Inflammatory macrophage treated with lipopolysaccharide for 1 hour (primary cell): ENCODE measurements at places on chromosomes 2 and 18.

DNA sequence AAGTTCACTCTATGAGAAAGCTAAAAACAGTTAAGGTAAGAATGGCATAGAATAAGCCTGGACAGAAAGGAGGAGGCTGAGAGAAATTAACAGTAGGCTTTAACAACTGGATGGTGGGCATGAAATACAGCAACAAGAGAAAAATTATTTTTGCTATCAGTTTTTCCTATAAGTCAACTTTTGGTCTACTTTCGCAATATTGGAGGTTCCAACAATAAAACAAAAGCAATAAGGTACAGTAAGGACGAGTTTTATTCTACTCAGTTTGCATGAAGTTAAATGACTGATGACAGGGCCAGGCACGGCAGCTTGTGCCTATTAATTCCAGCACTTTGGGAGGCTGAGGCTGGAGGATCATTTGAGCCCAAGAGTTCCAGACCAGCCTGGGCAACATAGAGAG is 17.3 kb downstream of the RAB1A start:
- DNase-seq = peak; percentile 40

GRCh38 chr2:9139491-9140443 is 66.8 kb upstream of the ASAP2 start:
- peak; percentile 26 for DNase-seq

- DNase-seq = no peak
Measured at GRCh38 chr2:176432434-176432833, 163.2 kb downstream of the MTX2 start.

GRCh38 chr2:207791579-207792243 is 22.0 kb upstream of the FZD5 start:
- no peak for DNase-seq

DNA sequence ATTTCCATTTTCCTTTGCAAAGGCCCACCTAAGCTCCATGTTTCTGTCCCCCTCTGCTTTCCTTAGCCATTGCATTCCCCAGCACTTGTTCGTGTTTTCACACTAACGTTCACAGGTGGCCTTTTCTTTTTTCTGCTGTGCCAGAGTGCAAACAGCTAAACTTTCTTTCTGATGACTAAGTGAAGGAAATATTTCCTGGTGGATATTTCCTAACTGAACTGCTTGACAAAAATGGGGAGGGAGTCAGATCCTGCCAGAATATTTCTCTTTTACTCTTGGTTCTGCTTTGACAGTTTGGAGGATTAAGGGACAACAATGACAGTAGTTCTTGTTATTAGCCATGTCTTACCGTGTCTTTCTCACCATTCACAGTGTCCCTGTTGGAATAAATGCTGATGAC is 344.0 kb downstream of the ARHGAP15 start:
- DNase-seq = no peak

DNA sequence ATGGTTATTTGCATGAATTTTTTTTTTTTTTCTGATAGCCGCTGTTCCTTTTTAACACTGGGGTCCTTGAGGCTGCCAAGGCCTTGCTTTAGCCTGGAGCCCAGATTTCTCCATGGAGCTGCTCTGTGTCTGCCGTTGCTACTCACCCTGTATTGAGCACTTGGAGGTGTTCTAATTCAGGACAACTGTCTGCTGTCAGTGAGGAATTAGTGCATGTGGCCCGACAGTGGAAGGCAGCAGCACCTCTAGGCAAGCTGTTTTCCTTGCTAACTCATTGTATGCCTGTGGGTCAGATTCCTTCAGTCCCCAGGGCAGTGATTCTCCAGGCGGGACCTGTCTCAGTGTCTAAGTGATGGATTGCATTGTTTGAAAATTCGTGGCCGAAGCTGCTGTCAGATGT is 147.7 kb upstream of the DPP10 start:
- no peak for DNase-seq

GRCh38 chr18:72830109-72830508 is 37.7 kb downstream of the NETO1 start:
- DNase-seq = no peak

GRCh38 chr18:55751476-55751875 is 163.5 kb upstream of the TCF4 start:
- DNase-seq = no peak

GRCh38 chr18:12255626-12256026 is 1.5 kb downstream of the CIDEA start:
- no peak for DNase-seq

DNA sequence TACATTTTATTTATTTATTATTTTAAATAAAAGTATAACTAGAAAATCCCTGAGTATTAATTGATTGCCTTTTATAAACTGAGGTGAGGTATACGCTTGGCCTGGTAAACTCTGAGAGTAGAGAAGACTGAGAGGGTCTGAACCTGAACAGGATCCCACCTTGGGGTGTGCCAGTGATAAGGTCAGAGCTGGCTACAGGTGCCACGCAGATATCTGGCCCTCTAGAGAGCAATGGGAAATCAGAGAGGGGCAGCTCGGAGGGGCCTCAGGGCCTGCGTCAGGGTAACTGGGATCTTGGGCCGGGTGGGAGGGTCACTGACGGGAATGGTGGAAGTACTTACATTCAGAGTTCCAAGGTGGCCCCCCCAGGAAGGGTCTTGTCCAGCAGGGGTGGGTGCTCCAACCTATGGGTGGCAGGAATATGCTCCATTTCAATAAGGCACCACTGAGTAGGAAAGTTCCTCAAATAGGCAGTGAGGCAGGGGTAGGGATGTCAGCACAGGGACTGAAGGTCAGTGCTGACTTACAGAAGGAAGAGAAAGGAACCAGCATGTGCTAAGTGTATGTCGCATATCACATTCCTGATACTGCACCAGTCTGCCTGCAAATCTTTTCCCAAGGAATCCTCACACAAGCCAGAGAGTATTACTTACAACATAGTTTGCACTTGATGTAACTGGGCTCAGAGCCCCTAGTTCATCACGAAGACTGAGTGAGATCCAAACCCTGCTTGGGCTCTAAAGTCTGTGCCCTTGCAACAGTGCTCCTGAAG is 706.0 kb upstream of the RAB6C start:
- DNase-seq = no peak

- DNase-seq = no peak
Measured at GRCh38 chr2:8260213-8260612, 421.6 kb upstream of the ID2 start.

GRCh38 chr2:108905176-108905575 is 83.8 kb downstream of the EDAR start:
- DNase-seq = no peak

DNA sequence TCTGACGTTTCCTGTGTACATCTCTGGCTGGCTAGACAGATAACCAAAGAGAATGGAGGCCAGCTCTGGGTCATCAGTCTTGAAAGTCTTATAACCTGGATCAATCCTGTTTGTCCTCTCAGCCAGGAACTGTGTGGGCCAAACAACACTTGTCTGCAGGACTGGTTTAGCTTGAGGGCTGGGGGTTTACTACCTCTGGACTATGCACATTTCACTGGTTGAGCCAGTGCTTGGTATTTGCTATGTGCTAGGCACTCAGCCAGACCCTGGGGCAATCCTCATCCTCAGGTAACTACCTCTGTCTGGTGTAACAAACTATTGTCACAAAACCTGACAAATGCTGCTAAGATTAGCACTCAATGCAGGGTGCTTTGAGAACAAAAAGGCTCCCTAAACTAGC is 169.7 kb downstream of the HAUS1 start:
- no peak for DNase-seq

DNA sequence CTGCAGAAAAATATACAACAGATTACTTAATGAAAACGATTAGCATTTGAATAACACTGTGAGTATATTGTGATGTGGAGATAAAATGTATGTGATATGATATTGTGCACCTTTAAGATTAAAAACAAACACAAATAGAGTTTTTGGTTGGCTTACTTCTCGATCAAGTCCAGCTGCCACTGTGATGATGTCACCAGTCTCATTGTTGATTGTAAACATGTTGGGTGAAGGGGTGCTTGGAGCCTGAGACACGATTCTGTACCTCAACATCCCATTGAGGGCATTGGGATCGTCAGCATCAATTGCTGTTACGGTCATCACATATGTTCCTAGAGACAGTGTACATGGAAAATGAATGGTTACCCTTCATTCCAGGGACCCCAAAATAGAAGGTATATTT is 174.1 kb downstream of the CDH2 start:
- no peak for DNase-seq

GRCh38 chr2:197149546-197149945 is 161.0 kb downstream of the ANKRD44 start:
- DNase-seq = no peak

GRCh38 chr2:21044694-21045371 is 960 bp upstream of the APOB start:
- no peak for DNase-seq

DNA sequence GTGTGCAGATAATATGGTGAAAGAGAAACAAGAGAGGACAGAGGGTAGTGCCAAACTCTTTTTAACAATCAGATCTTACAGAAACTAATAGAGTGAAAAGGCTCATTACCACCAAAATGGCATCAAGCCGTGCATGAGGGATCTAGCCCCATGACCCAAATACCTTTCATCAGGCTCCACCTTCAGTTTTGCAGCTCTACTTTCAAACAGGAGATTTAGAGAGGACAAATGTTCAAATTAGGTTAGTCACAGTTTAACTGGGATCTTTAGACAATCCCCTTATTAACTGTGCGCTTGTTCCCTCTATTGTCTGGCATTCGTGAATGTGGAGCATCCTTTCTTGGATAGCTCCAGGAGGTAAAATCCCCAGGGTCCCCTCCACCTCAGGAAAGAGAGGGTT is 1209.3 kb upstream of the CHAC2 start:
- no peak for DNase-seq

GRCh38 chr2:138026111-138027020 is 62.1 kb downstream of the HNMT start:
- no peak for DNase-seq

GRCh38 chr2:183996825-183997793 is 601.2 kb upstream of the ZNF804A start:
- DNase-seq = no peak

GRCh38 chr2:151978709-151979108 is 120.1 kb downstream of the CACNB4 start:
- no peak for DNase-seq

GRCh38 chr2:98561902-98562695 is 46.2 kb downstream of the COA5 start:
- no peak for DNase-seq

- no peak for DNase-seq
Measured at GRCh38 chr2:165674780-165675179, 119.3 kb downstream of the GALNT3 start.

DNA sequence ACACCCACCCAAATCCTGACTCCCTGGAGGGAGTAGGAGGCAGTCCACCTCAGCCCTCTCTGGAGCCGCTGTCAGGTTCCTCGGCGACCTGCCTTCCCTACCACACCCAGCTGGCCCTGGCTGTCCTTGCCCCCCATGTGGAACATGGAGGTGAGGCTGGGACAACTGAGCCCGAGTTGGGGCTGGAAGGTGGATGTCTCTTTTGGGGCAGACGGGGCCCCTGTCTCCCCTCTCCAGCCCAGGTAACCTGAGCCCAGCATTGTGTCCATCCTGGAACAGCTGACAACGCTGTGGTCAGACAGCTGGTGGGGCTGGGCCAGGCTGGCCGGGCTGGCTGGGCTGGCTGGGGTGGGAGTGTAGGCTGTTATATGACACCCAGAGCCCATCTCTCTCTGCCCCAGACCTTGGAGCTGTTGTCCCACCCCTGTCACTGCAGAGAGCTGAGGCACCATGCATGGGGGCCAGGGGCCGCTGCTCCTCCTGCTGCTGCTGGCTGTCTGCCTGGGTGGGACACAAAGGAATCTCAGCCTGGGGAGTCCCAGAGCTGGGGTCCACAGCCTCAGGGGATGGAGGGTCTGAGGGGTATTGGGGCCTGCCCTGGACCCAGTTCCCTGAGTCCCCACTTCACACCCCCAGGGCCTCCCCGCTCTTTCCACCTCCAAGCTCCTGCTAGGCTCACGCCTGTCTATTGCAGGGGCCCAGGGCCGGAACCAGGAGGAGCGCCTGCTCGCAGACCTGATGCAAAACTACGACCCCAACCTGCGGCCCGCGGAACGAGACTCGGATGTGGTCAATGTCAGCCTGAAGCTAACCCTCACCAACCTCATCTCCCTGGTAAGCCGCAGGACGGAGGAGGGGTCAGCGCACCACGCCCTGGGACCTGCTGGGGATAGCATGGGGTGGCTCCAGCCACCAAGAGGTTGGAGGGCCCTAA is at the start of gene CHRNG:
Gene CHRNG (plus strand): TSS at position 395 of the 934 bp plus-strand sequence. CDS start 56 bp downstream, at position 451.
- no peak for DNase-seq

- no peak for DNase-seq
Measured at GRCh38 chr2:20641123-20641985, 9.5 kb downstream of the HS1BP3 start.

DNA sequence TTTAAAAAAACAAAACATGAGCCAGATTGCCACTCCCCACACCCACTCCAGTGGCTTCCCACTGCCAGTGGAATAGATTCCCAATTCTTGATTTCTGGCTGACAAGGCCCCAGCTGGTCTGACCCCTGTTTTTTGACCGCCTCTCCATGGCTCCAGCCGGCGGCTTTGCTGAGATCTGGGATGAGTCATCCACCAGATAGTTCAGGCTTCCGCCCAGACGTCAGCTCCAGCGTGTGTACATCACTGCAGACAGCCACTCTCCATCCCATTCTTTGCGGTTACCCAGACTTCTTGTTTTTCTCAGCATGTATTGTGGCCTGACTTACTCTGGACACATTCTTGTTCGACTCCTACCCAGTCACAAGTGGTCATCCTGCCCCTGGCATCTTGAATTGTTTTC is 227.9 kb downstream of the GBX2 start:
- no peak for DNase-seq

- no peak for DNase-seq
Measured at GRCh38 chr2:138239902-138240491, 261.6 kb upstream of the SPOPL start.

GRCh38 chr2:9752441-9753275 is 90.6 kb upstream of the TAF1B start:
- DNase-seq = peak; percentile 89

GRCh38 chr2:173028671-173029070 is 47.0 kb upstream of the MAP3K20 start:
- DNase-seq = no peak

DNA sequence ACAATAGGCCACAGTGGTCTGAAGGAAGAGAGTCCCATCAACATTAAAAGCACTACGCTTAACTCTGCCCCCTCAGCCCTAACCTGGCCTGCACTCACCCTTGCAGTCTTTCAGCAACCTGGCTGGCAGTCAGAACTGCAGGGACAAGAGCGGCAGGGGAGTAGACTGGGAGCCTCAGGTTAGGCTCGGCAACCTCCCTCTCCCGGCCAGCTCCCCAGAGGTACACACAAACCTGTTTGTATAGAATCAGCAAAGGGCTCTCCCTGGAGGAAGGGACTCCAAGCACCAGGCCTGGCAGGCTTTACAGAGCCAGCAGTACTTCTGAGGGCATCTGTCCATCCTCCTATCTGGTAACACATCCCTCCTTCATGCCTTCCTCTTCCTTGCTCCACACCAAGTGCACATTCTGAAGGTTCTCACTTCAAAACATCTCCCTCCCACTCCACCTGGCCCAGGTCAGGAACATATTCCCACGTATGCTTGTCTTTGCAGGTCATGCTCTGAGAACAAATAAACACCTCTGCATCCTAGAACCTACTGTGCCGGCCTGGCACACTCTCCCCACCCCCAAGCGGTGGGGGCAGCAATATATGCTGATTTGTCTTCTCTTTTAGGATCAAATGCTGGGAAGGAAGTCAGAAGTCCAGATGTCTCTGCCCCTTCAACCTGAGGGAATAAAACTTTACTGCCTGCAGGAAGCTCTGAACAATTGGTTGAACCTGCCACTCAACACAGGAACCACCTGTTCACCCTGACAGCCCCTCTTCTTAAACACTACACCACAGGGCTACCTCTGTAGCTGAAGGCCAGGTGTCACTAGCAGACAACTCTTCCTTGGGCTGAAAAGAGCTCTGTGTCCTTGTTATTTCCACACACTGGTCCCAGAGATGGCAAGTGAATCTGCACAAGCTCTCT is 12.6 kb upstream of the SFXN5 start:
- no peak for DNase-seq
